ENCODE measurements at places on chromosomes 1 and 21.
A peak's percentile ranks its signal among the peaks of the same experiment; 100 is the strongest.

DNA sequence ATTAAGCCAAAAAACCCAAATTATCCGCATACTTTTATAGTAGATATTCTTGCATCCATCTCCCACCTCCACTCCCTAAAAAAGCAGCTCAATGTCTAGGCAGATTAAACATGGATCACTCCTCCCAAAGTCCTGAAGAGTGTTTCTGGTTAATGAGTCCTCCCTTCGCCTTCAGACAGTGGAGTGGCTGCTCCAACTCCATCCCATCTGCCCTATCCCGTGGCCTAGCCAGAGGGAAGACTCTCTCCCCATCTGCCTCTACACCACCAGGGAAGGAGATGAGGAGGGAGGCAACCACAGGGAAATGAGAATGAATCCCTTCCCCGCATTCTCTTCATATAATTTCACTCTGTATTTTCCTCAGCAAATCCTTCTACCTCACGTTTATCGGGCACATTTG lies 103.8 kb downstream of the SLC45A1 start:
- no peak for DNase-seq

GRCh38 chr1:229155472-229155871 lies 115.4 kb upstream of the RAB4A start:
- DNase-seq, result peak; percentile 71

DNA sequence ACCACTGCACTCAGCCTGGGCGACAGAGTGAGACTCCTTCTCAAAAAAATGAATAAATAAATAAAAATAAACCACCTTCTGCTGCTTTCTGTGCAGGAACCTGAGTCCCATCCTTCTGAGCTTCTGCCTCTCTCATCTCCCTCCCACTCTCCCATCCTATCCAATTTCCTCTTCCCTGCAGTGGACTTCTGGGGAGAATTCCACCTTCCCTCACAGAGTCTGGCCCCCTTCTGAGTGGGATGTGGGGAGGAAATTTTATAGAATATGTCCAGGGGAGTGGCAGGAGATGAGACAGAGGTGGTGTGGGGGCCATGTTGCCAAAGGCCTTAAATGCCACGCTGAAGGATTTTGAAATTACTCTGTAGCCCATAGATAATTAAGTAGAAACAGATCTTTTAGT lies 5.4 kb upstream of the EFNA1 start:
- no peak for DNase-seq

GRCh38 chr1:36754366-36754765 lies 271.7 kb upstream of the CSF3R start:
- DNase-seq, result no peak

DNA sequence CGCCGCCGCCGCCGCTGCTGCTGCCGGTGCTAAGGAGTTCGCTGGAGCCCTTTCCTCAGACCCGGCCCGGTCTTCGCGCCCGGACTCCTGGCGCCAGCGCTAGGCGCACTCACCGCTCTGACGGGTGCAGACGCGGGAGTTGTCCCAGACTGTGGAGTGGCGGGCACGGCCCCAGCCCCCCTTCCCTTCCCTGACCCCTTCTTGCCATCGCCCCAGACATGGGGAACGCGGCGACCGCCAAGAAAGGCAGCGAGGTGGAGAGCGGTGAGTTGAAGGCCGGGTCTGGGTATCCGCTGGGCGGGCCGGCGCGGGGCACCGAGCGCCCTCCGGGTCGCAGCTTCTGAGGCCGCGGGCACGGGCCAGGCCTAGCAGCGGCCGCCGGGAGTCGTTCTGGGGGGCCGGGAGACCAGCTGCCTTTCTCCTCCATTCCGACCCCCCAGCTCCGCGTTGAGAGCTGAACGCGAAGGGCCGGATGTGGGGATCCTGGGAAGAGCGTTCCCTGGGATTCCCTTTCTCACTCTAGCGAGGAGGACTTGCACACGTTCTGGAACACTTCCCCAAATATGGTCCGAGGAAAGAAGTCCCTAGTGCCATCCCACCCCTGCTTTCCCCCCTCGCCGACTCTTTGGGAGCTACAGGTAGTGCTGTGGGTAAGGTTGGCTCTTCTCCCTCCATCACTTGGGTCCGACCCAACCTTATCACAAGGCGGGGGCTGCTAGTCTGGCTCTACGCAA lies 65.8 kb upstream of the PRKACB start:
- DNase-seq, result no peak

DNA sequence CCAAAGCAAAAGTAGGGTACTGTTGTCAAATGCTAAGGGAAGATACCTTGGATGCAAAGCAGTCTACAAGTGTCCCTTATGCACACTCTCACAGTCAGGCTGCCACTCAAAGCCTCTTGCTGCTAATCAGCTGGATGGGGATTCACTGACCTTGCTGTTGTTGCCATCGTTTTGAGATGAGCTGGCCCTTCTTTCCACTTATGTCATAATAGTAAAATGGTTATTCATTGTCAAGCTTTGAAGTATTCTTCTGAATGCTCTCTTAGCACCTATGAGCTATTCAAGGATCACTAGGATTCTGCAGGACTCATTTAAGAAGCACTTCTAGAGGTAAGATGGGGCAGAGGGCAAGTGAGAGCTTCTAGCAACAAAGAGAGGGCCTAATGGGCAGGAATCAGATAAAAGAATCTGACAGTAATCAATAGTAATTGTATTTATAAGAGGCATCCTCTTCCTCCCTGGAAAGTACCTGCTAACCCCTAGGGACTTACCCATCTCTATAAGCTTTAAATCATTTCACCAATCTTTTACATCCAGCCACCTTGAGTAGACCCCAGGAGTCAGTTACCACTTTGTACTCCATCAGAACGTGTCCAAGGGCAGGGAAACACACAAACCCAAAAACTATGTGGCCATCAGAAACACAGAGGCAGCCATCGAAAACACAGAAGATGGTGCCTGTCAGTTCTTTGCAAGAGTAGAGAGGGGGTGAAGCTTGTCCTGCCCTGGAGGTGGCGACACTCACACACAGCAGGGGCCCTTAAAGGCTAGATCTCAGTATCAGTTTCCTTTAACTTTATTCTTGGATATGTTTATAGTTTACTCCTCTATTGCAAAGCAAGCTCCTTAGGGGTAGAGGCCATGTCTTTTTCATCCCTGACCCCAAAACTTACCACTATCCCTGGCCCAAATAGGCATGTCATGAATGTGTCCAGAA lies 103.7 kb upstream of the NFIA start:
- DNase-seq, result no peak

DNA sequence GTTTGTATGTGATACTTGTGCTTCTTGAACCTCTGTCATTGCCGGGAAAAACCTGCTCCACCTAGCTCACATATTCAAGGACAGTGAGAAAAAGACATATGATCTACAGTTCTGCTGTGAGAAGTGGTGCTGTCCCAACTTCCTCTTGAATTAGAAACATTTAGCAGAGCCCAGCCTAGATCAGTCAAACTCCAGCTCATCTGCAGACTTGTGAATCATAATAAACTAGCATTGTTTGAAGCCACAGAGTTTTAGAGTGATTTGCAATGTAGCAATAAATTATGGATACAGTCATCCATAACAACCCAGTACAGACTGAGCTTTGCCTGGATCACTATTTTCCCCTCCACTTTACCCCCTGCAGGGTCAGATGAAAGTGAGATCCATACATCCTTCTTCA lies 497.8 kb downstream of the PLA2G4A start:
- DNase-seq, result no peak

DNA sequence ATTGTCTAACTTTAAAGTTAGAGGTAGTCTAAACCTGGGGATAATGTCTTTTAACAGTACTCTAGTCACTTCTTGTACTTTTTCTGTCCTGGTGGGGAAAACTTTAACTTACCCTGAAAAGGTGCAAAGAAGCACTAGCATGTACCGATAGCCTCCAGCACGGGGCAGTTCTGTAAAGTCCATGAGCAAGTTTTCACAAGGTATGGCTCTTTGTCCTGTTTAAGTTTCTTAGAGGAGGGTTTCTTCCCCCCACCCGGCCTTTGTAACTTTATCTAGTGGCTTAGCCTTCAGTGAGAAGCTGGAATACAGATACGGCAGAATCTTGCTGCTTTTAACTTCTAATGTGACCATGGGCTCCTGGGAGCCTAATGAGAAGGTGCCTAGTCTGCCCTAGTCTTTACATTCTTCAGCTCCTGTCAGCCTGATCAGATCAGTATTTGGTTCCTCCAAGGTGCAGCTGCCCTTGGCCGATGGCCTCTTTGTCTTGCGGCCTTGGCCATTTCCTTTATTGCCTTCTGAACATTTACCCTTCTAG lies 39.8 kb upstream of the CFAP126 start:
- no peak for DNase-seq

DNA sequence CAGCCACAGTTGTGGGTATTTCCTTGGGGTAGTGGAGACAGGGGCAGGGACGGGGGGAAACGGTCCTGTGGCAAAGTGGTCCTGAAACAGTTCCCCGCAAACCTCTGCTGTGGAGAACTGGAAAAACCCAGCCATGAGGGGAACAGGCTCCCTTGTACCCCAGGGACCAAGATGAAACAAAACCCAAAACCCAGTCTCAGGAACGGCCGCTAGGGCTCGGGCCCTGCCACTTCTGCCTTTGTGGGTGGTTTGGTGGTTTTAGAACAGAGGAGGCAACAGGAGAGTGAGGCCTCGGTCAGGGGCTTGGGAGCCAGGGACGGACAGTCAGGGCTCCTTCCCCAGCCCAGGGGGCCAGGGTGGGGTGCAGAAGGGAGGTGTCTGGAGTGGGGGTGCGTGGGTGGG lies 24.8 kb upstream of the EDN2 start:
- DNase-seq, result no peak

- no peak for DNase-seq
Observed at GRCh38 chr1:27804791-27805190, 25.8 kb upstream of the PPP1R8 start.

DNA sequence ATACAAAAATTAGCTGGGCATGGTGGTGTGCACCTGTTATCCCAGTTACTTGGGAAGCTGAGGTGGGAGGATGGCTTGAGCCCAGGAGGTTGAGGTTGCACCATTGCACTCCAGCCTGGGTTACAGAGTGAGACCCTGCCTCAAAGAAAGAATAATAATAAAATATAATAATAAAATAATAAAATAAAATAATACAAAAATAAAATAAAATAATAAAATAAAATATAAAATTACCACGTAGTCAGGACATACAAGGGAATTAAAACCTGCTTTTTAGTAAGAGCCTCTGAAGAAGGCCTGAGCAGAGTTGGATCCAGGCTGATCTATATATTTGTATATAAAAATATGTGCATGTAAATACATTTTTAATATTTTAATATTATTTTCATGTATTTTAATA lies 41.7 kb downstream of the EPHB2 start:
- DNase-seq, result no peak

- DNase-seq, result no peak
Observed at GRCh38 chr21:42127164-42128150, 56.3 kb downstream of the UMODL1 start.

DNA sequence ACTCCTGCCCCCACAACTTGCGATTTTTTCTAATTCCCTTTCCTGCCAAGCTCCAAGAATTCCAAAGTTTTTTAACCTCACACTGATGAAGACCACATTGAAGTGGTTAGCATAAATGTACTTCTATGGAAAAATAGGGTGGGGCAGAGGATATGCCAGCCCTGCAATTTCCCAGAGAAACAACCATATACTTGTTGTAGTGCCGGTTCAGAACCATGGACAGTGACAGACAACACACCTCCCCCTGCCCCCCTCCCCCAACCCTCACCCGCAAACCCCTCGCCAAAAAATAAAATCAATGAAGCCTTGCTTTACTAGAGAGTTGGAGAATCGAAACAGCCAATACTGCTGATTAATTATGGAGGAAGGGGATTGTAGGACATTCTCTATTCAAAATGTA lies 109.5 kb upstream of the GRIK3 start:
- no peak for DNase-seq

DNA sequence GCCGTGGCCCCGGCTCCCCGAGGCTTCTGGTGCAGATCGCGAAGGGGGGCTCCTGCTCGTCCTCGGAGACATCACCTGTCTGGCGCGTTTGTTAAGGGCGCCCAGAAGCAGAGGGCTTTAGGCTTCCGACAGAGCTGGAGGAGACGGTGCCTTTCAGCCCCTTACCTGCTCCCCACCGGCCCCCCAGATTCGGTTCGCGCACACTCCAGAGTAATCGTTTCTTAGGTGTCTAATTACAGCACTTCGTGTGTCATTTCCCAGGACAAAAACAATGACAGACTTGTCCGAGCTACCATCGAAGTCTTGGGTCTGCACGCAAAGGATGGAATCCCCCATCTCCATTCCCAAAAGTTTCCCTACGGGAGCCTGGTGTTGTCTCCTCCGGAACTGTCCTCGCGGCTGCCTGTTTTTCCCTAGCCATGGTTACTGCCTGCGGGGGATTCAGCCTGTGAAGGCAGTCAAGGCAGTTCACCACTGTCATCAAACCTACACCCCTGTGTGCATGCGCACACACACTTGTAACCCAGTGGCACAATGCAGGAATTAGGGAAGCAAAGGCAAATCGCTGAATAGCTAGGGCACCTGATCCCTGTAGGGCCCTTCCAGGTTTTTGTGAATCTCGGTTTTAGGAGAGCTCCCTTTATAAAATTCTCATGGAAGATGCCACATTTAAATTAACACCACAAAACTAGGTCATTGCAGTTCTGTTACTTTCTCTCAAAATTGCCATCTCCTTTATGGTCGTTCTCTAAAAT lies 738 bp upstream of the CDC42BPA start:
- no peak for DNase-seq

GRCh38 chr1:60108196-60108595 lies 34.6 kb upstream of the C1orf87 start:
- no peak for DNase-seq

- peak; percentile 94 for DNase-seq
Observed at GRCh38 chr1:54715493-54716298, at the start of gene TTC4. TTC4 (plus strand) TSS chr1:54715861; CDS start chr1:54715909, 48 bp downstream.

DNA sequence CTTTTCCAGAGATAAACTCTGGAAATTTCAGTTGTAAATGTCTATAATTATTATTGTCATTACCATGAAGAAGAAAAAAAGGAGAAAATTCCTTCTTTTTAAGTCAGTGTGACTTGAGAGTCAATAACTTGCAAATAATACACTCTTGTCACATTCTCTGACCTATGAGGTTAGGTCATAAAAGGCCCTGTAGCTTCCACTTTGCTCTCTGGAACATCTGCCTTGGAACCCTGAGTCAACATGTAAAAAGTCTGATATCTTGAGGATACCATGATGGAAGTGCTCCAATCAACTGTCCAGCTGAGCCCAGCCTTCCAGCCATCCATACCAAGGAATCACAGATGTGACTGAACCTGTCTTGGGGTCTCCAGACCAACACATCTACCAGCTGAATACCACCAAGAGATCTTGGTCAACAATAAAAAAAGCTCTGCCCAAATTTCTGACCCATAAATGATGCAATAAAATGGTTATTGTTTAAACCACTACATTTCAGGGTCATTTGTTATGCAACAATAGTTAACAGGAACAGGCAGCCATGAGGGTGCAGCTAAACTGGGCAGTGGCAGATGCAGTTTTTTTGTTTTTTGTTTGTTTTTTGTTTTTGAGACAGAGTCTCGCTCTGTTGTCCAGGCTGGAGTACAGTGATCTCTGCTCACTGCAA lies 10.3 kb downstream of the DMRTA2 start:
- DNase-seq, result no peak

DNA sequence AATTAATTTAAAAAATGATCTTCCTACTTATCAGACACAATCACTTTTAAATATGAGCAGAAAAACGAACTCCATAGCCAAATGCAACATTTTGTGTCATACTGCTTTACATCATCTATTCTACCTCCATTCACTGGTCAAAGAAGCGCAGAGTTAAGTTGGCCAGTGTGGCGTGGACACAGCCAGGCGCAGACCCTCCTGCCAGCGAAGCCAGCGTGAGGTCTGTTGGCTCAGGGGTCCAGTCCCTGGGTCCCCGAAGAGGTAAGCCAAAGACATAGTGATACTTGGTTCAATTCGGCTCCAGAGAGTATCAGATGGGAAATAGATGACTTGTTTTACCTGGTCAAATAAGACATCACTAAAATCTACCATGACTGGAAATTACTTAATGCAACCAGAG lies 59.2 kb downstream of the B3GALT5 start:
- no peak for DNase-seq

- no peak for DNase-seq
Observed at GRCh38 chr1:173383351-173383750, 93.8 kb upstream of the PRDX6 start.

Measured in KG1 (cell line).